Endodermal cell (in vitro differentiated cells): ENCODE measurements at places on chromosomes 3 and 15. TPM values are rescaled to one million over a fixed set of nuclear protein-coding genes. Genes with fewer than 3 reads are reported as not detected.

The SLC38A3 gene
- total RNA-seq: 1.5 to 8.2 TPM (median 2.0 TPM) in 3 replicates

The HCLS1 gene
- total RNA-seq: 0.45 and 1.3 TPM in 2 replicates

The ACP3 gene
- 15.3 and 17.0 TPM in 2 replicates for total RNA-seq

GRCh38 chr15:46442184-46442583, 807.4 kb downstream of the SQOR start:
- H3K4me3 ChIP-seq: no peak overlapping the region
- no peak for DNase-seq
- no peaks in the 10 kb centered on the region for H3K27me3 ChIP-seq

DNA sequence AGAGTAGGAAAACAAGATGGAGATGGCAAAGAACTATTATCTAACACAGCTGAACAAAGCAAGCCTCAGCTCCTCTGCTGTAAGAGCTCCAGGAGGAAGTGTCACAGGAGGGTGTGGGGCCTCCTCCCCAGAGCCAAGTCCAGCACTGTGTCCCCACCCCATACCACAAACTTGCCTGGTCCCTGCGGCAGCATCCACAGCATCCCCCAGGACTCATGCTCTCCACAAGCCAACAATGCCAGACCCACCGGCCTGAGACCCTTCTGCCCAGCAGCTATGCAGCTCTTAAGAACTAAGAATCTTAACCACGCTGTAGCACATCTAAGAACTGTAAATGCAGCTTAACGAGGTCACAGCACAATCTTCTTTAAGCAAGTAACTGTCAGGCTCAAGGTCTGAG, 9.1 kb downstream of the RBM15B start:
- H3K27me3 ChIP-seq: no peaks in the 10 kb centered on the region
- no peaks in the 10 kb centered on the region for H3K4me1 ChIP-seq
- no peak overlapping the region for H3K4me3 ChIP-seq
- DNase-seq: no peak
- H3K27ac ChIP-seq: no peak overlapping the region

- H3K27me3 ChIP-seq: no peaks in the 10 kb centered on the region
- H3K36me3 ChIP-seq: no peaks in the 10 kb centered on the region
- no peak overlapping the region for H3K27ac ChIP-seq
- no peaks in the 10 kb centered on the region for H3K4me1 ChIP-seq
- no peak for DNase-seq
- H3K4me3 ChIP-seq: no peak overlapping the region
Measured at GRCh38 chr15:50774450-50774849, 8.9 kb upstream of the SPPL2A start.

GRCh38 chr3:46922871-46923558, 45.5 kb downstream of the PTH1R start:
- no peak overlapping the region for H3K27ac ChIP-seq
- DNase-seq: no peak
- peaks cover 80% of the 10 kb centered on the region for H3K36me3 ChIP-seq
- H3K4me1 ChIP-seq: no peaks in the 10 kb centered on the region
- no peaks in the 10 kb centered on the region for H3K27me3 ChIP-seq

- H3K27ac ChIP-seq: no peak overlapping the region
- no peak overlapping the region for H3K4me3 ChIP-seq
- no peak for DNase-seq
Measured at GRCh38 chr15:65619626-65620290, 2.0 kb upstream of the SLC24A1 start.

The SERPINI2 gene
- total RNA-seq: 0.45 TPM in 1 of 2 replicates, not detected in the other

The GOLGA8R gene
- total RNA-seq: 1.7 to 3.0 TPM (median 1.9 TPM) in 3 replicates

The NEIL1 gene
- 25.1 to 47.1 TPM (median 25.7 TPM) in 3 replicates for total RNA-seq

DNA sequence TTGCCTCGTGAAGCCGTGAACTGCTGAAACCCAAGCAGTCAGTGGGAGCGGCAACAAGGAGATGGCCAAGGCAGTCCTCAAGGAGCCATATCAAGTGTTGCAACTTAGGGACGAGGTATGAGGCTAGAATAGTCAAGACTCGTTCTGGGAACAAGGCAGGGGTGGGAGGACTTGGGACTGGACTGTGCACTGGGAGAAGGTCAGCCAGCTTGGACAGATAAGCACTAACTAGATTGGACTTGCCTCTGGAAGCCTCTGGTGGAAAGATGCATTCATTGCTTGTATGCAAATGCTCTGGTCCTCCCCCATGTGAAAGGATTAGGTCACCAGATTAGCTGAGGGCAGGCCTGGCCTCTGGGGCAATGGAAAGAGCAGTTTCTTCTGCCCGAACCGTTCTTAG, 123.3 kb upstream of the CTNNB1 start:
- H3K27ac ChIP-seq: no peak overlapping the region
- H3K4me1 ChIP-seq: peaks cover 4% of the 10 kb centered on the region
- no peaks in the 10 kb centered on the region for H3K36me3 ChIP-seq
- no peak overlapping the region for H3K4me3 ChIP-seq

- no peak overlapping the region for H3K27ac ChIP-seq
- H3K27me3 ChIP-seq: no peaks in the 10 kb centered on the region
- no peaks in the 10 kb centered on the region for H3K36me3 ChIP-seq
- H3K4me3 ChIP-seq: no peak overlapping the region
- no peak for DNase-seq
Measured at GRCh38 chr3:65578861-65579260, 459.9 kb downstream of the MAGI1 start.

DNA sequence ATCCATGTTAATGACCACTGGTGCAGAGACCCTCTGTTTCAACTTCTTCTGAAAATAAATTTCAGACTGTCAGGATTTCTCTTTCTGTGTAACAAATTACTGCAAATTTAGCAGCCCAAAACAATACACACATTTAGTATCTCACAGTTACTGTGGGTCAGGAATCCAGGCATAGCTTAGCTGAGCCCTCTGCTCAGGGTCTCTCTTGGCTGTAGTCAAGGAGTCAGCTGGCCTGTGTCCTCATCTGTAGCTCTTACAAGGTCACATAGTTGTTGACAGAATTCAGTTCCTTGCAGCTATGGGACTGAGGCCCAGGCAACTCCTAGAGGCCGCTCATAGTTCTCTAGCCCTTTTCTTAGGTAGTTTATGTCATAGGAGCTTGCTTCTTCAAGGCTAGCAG, 51.9 kb downstream of the NKIRAS1 start:
- no peak overlapping the region for H3K4me3 ChIP-seq
- no peaks in the 10 kb centered on the region for H3K27me3 ChIP-seq
- no peak for DNase-seq
- peaks cover 12% of the 10 kb centered on the region for H3K4me1 ChIP-seq
- peak overlapping the region; percentile 1 for H3K27ac ChIP-seq

DNA sequence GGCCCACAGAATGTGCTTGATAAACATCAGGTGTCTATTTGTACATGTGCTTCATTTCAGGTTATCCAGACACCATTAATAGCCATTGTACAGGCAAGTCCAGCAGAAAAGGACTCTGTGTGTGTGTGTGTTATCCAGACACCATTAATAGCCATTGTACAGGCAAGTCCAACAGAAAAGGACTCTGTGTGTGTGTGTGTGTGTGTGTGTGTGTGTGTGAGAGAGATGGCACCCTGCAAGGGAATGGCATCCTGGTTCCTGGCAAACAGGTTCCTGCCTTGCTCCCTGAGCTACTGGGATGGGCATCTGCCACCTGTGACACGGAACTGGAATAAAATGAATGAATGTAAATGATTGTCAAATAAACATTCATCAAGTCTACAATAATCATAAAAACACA, 11.7 kb downstream of the SUCLG2 start:
- no peak overlapping the region for H3K27ac ChIP-seq
- H3K4me1 ChIP-seq: no peaks in the 10 kb centered on the region
- H3K4me3 ChIP-seq: no peak overlapping the region

- DNase-seq: no peak
- H3K4me3 ChIP-seq: no peak overlapping the region
- H3K27ac ChIP-seq: no peak overlapping the region
Measured at GRCh38 chr15:89826671-89827655, 12.3 kb upstream of the ANPEP start.

- DNase-seq: no peak
- H3K4me3 ChIP-seq: peak overlapping the region; percentile 48
Measured at GRCh38 chr3:16789344-16790120, 95.2 kb upstream of the PLCL2 start.

DNA sequence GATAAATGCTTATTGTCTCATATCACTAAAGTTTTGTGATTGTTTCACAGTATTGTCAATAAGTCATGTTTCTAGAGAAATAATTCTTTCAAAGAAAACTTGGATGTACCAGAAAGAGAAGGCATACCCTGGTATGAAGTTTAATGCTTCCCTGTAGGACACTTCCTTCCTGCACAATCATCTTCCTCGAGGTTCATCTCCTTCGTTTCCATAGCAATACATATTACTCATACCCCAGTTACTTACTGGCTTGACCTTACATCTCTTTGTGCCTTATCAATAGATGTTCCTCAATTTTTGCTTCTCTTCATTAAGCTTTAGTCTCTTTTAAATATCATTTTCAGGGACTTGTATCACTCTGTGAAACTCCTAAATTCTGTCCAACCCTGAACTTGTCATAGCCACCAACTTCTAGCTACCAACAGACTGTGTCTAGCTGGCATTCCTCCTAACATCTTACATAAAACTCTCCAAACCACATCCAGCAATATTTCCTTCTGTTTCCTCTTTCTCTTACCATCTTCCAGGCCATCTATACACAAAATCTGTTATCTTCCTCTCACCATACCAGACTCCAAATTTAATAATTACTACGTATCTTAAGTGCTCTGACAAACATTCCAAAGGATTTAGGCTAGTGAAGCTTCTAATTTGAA, 134.3 kb downstream of the GADL1 start:
- H3K27ac ChIP-seq: no peak overlapping the region
- peaks cover 30% of the 10 kb centered on the region for H3K27me3 ChIP-seq
- no peak for DNase-seq
- no peaks in the 10 kb centered on the region for H3K4me1 ChIP-seq

DNA sequence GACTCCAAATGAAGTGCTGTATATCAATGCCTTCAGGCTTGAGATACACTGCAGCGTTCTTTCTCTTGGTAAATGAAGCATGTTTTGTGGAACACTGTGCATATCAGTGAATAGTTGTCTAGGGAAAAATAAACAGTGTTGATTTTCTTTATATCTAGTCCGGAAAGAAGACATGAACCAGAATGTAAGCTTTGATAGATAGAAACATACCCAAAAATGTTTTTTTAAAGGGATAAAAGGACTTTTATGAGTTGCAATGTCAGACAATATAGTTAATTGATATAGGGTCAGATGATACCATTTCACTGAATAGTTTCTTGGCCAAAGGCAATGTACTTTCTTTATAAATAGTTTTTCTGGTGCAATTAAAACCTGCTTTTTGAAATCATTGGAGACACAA, 1037.8 kb downstream of the OTOL1 start:
- H3K36me3 ChIP-seq: no peaks in the 10 kb centered on the region
- DNase-seq: no peak
- H3K4me3 ChIP-seq: no peak overlapping the region
- H3K27me3 ChIP-seq: no peaks in the 10 kb centered on the region
- no peak overlapping the region for H3K27ac ChIP-seq
- H3K4me1 ChIP-seq: no peaks in the 10 kb centered on the region

DNA sequence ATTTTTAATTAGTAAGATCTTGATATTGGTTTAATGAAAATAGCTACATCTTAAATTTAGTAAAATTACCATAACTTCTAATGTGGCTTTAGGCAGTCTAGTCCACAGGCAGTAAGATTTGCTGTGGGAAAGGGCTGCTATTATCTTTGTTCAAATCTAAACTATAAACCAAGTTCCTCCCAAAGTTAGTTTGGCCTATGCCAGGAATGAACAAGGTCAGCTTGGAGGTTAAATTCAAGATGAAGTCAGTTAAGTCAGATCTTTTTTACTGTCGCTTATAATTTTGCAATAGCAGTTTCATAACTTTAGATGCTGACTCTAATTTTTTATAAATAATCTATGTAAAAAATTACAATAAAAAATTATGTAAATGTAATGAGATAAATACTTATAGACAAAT, 1016.9 kb upstream of the ALCAM start:
- no peak overlapping the region for H3K27ac ChIP-seq
- DNase-seq: no peak
- no peaks in the 10 kb centered on the region for H3K27me3 ChIP-seq
- no peaks in the 10 kb centered on the region for H3K36me3 ChIP-seq

GRCh38 chr15:65066001-65066634, 1.7 kb downstream of the RASL12 start:
- H3K4me1 ChIP-seq: peaks cover 8% of the 10 kb centered on the region
- peaks cover 43% of the 10 kb centered on the region for H3K36me3 ChIP-seq
- no peak overlapping the region for H3K27ac ChIP-seq
- no peaks in the 10 kb centered on the region for H3K27me3 ChIP-seq

DNA sequence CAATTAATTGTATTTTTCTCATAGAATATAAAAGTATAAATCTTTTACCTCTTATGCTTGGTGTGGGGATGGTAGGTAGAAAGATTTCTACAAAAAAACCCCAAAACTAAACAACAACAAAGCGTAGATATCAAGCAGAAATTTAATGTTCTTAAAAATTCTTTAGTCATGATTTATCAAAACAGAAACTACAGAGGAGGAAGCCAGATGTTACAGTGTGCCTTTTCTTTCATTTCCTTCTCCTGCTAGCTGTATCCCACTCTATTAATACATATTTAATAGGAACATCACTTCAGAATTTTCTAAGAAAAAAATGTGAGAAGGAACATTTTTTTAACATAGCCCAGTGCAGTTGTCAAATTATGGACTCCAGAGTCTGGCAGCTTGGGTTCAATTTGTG, 420.6 kb downstream of the TUSC7 start:
- H3K27me3 ChIP-seq: no peaks in the 10 kb centered on the region
- DNase-seq: no peak
- H3K4me3 ChIP-seq: no peak overlapping the region
- H3K36me3 ChIP-seq: no peaks in the 10 kb centered on the region
- H3K4me1 ChIP-seq: no peaks in the 10 kb centered on the region
- H3K27ac ChIP-seq: no peak overlapping the region

The TAGLN3 gene
- 1.1 and 1.4 TPM in 2 replicates for total RNA-seq

GRCh38 chr3:100882571-100882984, 110.6 kb downstream of the ABI3BP start:
- peak overlapping the region; percentile 61 for H3K27ac ChIP-seq
- no peak overlapping the region for H3K4me3 ChIP-seq
- no peaks in the 10 kb centered on the region for H3K4me1 ChIP-seq
- H3K36me3 ChIP-seq: no peaks in the 10 kb centered on the region
- no peaks in the 10 kb centered on the region for H3K27me3 ChIP-seq

DNA sequence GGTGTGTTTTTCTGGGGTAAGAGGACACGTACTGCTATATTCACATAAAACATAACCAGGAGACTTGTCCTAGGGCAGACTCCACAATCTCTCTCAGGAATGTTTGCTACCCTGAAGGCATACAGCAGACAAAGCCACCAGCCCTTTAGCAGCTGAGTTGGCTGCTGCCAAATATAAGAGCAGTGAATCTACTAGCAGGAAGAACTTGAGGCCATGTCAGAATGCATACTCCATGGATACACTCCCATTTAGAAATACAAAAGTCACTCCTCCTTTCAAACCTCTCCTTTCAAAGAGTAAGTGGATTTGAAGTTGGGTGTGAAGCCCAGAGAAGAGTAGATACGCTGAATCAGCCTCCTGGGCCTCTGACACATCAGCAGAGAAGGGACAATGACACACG, 94.1 kb downstream of the CADPS start:
- H3K4me1 ChIP-seq: no peaks in the 10 kb centered on the region
- no peak for DNase-seq
- no peaks in the 10 kb centered on the region for H3K27me3 ChIP-seq
- no peak overlapping the region for H3K27ac ChIP-seq
- no peak overlapping the region for H3K4me3 ChIP-seq
